Stimulated activated CD8-positive, alpha-beta memory T cell treated with anti-CD3 and anti-CD28 coated beads, Interleukin-7, amount 100 ng/mL, for 48 hours (primary cell): ENCODE measurements at places on chromosomes 5 and 9.

- DNase-seq: no peak
Measured at GRCh38 chr5:81820863-81821262, 70.0 kb upstream of the SSBP2 start.

GRCh38 chr9:5510360-5510931 is at the start of gene PDCD1LG2:
PDCD1LG2 (plus strand) TSS chr9:5510531; CDS start chr9:5522547, 12,016 bp downstream.
- DNase-seq: peak; percentile 55

- DNase-seq: no peak
Measured at GRCh38 chr5:171623551-171624097, 162.0 kb upstream of the SMIM23 start.

- DNase-seq: no peak
Measured at GRCh38 chr5:95111141-95111540, 173.8 kb downstream of the MCTP1 start.

GRCh38 chr9:22463205-22463604 is 16.6 kb downstream of the DMRTA1 start:
- no peak for DNase-seq

GRCh38 chr5:137606401-137606800 is 107.3 kb upstream of the SPOCK1 start:
- no peak for DNase-seq

DNA sequence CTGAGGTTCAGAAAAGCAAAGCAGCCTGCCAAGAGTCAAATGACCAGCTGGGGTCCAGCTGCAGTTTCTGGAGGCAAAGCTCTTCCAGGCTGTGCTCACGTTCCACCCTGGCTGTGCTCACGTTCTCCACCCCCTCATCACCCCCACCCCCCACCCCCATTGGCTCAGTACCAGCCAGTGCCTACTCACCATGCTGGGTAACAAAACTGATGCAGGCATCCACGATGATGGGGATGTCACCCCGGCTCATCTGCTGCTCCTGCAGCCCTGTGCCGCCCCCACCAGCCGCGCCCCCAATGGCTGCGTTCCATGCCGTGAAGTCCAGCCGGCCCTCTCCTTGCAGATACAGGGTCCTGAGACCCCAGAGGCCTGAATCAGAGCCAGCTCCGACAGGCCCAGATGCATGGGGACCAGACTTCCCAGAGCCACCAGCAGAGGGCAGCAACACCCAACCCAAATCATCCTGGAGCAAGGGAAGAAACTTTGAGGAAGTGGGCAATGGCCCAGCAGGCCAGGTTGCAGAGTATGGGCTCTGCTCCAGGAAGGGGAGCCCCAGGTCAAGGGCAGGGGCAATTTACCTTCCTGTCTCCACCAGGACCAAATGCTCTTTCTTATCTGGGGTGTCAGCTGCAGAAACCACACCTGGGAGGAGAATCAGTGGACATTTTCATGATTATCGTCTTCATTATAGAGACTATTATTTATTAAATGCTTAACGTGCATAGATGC is 13.7 kb upstream of the FCHSD1 start:
- peak; percentile 39 for DNase-seq

DNA sequence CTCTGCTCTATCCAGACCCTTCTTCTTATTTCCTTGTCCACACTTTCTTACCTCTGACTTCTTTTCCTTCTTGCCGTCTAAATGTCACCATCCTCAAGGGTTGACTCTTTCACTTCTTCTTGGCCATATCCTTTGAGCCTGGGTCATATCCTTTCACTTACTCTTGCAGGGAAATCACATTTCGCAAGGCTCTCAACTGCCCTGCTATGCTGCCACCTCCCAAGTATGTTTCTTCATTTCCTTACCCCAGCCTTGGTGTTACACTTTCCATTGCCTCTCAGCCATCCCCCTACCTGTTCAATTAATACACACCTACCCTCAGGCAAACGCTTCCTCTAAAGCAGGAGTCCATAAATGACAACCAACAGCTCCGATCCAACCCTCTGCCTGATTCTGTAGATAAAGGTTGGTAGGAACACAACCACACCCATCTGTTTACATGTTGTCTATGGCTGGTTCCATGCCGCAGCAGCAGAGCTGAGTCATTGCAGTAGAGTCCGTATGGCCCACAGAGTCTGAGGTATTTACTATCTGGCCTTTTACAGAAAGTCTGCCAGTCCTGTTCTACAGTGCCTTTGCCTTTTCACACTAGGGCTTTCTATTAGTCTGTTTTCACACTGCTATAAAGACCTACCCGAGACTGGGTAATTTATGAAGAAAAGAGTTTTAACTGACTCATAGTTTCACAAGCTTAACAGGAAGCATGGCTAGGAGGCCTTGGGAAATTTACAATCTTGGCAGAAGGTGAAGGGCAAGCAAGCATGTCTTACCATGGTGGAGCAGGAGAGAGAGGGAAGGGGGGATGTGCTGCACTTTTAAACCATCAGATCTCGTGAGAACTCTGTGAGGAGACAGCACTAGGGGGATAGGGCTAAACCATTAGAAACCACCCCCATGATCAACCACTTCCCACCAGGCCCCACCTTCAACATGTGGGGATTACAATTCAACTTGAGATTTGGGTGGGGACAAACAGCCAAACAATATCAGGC is 97.9 kb downstream of the SV2C start:
- no peak for DNase-seq

DNA sequence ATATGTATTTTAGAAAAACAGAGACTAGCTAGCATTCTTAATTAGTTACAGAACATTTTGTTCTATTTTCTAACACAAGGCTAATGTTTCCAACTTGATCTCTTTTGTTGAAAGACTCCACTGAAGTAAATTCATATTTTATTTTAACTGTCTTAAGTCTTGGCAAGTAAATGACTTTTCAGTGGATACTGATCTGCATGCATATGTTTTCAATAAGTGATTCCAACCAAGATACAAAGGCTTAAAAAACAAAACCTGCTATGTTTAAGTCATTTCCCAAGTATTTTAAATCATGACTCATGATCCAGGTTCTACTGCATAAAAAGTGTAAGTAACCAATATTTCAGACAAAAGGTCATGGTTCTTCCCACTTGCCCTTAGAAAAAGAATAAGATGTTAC is 5.7 kb downstream of the CDO1 start:
- DNase-seq: no peak

GRCh38 chr5:34789021-34789531 is 49.9 kb upstream of the TTC23L start:
- no peak for DNase-seq

GRCh38 chr9:126673689-126674364 is 60.1 kb downstream of the LMX1B start:
- DNase-seq: no peak

DNA sequence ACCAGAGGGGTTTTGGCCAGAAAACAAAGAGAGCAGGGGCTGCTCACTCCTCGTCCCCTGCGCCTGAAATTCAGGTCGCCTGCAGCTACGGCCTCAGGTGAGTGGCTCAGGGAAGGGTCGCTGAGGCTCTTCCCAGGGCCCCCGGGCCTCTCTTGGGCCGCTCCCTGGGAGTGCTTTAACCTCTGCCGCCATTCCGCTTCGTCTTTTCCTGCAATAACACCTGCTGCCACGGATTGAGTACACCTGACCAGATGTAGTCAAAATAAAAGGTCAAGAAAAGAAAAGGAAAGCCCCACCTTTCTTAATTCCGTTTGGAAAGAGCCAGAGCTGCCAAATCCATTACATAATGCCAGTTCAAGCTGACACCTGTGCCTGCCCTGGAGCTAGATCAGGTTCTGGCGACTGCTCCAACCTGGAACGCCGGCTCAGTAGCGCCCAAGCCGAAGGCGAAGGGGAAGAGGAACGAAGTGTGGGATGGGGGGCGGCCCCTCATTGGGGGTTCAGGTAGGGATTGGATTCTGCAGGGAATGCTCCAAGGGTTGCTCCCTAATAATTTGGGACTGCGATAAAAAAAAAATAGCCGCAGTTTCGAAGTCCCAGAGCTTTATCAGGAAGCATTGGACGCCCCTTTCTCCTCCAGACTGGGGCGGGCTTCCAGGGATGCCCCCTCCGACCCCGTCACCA is 193.9 kb downstream of the MEF2C start:
- DNase-seq: no peak

- no peak for DNase-seq
Measured at GRCh38 chr5:91137647-91138046, 245.5 kb downstream of the ARRDC3 start.

- no peak for DNase-seq
Measured at GRCh38 chr5:61327760-61328753, 4.0 kb upstream of the ZSWIM6 start.

GRCh38 chr5:3186736-3187405 is 408.8 kb upstream of the IRX1 start:
- DNase-seq: no peak

DNA sequence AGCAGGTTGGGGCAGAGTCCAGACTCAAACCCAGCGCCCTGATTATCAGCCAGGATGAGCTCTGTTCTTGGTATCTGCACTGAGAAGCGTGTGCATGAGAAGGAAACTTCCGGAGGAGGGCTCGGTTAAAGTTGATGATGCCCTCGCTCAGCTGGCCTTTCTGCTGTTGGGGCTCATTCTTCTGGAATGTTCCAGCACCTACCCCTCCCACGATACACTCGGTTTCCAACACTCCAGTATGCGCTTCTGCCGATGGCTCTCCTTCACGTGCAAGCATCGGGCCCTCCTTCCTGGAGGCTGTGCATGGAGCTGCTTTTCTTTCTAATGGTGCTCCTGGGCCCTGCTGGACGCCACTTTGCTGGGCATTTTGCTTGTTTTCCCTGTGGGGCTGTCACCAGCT is 134.0 kb downstream of the RXRA start:
- DNase-seq: no peak

DNA sequence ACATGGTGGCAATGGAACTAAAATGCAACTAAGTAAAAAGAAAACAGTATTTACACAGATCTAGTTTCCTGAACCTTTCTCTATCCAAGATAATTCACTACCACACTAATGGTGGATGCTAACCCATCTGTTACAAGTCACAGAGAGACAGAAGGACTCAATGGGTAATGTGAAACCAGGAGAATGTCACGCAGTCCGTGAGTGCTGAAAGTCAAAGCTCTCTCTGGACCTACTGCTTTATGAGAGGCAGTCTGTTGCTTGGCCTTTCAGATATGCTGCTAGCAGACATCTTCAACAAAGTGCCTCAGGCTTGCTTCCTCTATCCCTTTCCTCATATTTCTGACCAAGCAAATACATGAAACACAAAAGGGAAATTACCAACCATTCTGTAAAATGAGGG is 69.0 kb upstream of the GLRX start:
- DNase-seq: no peak

DNA sequence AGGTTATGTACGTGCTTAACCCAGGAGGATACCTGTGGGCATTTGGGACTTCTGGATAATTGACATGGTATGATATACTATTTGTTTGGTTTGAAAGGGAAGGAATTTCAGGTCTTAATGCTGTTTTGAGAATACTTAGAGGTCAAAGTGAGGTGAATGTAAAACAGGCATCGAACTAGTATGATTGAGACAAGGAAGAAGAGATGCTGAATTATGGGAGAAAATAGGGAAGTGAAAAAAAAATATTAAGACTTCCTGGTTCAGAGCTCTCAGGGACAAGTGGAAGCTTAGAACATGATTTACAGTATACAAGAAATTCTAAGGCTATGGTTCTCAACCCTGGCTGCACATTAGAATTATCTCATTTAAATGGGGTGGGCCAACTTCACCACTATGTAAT is 115.3 kb downstream of the CD180 start:
- DNase-seq: no peak

DNA sequence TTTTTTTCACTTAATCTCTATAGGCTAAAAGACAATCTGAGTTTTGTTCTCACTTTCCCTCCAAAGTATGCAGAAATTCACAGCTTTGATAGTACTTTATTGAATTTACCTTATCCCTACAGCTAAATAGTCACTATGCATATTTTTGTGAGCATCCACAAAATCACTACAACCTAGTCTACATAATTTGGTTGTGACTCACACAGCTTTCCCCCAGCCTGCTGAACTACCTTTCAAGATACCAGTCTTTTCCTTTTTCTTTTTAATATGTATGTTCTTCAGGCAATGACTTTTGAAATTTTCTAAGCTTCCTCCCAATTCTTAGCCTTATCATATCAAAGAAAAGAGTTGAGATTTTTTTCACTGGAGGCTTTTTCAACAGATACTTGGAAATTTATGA is 347.3 kb upstream of the CDH6 start:
- no peak for DNase-seq
